Nephron progenitor cell (in vitro differentiated cells): ENCODE measurements at places on chromosomes 3 and 15.

GRCh38 chr15:38225381-38225780 lies 27.3 kb upstream of the SPRED1 start:
- DNase-seq, result no peak

DNA sequence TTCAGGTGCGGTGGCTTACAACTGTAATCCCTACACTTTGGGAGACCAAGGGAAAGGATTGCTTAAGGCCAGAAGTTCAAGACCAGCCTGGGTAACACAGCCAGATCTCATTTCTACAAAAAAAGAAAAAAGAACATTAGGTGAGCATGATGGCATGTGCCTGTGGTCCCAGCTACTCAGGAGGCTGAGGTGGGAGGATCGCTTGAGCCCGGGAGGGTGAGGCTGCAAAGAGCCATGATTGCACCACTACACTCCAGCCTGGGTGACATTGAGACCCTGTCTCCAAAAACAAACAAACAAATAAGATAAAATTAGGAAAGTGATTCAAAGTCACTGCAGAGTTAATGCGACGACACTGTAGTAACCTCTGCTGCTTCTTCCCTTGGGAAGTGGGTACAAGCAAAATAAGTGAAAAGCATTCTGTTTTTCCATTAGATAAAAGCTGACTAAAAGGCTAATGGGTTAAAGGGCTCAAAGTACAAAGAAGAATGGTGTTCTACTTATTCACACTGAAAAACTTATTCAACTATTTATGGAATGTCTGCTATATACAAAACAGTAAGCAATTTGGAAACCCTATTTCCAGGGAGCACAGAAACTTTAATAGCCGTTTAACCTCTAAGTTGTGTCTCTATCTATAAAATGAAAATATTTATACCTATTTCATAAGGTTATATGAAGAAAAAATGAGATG lies 8.0 kb upstream of the RPS27L start:
- no peak for DNase-seq

GRCh38 chr15:58241872-58242271 lies 103.7 kb downstream of the AQP9 start:
- DNase-seq, result no peak

DNA sequence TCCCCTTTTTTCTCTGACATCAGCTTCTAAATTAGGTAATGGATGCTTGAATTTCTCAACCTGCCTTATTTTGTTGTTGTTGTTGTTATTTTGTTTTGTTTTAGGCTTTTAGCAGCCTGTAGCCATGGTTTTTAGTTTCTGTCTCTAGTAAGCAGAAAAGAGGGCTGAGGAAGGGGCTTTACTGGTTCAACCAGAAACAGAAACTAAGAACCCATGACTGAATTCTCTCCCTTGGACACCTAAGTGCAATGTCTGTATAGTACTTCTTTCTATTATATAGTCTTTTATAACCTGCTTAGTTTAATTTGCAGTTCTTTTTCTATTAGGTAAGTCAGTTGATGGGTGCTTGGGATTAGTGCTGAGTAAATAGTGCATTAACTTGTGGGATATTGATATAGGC lies 129.0 kb downstream of the BBX start:
- no peak for DNase-seq

DNA sequence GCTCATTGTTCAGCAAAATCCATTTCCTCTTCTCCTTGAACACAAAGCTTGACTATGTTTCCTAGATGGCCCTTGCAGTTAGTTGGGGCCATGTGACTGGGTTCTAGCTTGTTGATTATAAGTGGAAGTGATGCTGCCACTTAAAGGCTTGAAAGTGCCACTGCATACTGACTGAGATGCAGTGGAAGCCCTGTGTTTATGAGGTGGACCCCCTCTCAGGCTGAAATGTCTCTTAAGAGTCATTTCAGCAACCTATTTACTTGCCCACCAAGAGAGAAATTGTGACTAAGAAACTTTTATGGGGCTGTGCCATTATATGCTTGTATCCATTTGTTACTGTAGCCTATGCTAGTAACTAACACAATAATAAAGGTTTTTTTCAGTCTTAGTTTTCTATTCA lies 8.4 kb upstream of the ANP32A start:
- no peak for DNase-seq

DNA sequence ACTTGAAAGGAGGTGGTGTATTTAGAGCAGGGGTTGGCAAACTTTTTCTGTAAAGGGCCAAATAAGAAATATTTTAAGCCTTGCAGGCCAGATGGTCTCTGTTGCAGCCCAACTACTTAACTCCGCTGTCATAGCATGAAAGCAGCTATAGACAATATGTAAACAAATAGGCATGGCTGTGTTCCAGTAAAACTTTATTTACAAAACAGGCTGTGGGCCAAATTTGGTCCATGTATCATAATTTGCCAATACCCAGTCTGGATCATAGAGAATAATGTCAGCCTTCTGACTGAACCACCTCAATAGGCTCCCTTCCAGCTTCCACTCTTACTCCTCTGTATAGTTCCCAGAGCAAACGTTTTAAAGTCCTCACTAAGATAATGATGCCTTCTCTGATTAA lies 638.8 kb upstream of the CFAP20DC start:
- no peak for DNase-seq

DNA sequence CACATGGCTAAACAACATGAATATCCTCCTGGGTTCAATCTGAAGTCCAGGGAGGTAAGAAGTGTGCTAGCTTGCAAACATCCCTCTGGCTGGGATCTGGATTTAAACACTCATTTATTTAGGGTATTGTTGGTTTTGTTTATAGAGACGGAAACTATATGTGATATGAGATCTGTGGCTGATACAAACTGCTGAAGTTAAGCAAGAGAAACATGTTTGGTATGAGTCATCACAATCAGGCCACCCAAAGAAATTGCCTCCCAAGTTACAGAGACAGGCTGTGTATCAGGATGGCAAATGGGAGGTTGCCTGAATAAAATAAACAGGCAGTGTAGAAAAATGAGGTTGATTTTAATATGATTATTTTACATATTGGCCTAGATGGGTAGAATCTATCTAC lies 562.1 kb downstream of the IGSF11 start:
- DNase-seq, result no peak

DNA sequence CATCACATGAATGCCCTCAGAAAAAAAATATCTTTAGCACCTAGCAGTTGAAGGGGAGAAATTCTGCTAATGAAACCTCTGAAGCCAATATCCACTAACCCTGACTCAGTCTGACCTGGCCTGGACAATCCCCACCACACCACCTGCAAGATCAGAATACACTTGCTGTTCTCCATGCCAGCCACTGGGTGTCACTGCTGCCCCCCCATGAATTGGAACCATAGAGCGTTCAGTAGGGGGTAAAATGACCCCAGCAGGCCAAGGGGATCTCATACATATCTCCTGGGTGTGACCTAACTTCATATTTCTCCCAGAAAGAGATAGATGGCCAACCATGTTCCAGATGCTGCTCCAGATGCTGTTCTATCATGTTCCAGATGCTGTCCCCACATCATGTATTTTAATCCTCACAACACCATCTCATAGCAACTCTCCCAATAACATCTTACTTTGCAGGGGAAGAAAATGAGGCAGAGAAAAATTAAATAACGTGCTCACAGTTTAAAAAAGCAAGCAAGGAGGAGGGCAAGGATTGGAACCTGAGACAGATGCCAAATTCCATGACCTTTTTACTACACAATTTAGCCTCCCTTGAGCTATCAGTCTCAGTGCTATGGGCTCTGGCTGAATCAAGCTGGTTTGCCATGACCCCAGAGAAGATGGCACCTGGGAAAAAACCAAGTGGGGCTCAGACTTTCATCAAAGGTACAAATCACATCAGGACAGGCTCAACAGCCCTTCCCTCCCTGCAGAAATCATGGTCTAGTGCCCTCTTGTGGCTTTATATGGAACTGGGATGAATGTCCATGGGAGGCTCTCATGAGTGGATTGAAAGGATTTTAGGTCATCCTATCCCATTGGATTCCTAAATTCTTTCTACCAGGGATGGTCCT lies 12.4 kb downstream of the NTRK3 start:
- peak; percentile 42 for DNase-seq

DNA sequence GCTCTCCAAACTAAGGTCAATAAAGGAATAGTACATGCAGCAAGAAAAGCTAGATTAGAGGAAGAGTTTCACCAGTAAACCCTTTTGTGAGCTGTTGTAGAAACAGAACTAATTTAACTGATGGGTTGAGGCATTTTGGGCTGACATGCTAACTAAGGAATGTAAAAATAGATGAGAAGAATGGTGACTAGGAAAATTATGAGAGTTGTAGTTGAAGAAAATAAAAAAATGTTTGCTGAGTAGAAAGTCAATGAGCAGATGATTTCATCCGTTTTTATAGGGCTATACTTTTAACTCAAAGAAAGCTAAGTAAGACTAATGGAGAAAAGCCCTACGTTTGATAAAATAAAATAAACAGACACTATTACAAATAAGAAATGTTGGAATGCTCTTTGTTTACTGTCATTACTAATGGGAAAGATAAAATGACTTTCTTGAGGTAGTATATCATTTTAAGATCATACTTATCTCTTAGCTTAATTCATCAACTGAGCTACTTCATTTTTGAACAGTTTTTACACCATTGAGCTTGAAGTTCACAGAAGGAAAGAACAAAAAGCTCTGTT lies 209.4 kb upstream of the DPH6 start:
- DNase-seq, result no peak

GRCh38 chr15:77541421-77542181 lies 91.1 kb downstream of the LINGO1 start:
- no peak for DNase-seq

- DNase-seq, result peak; percentile 40
Observed at GRCh38 chr15:100849021-100849854, 30.4 kb upstream of the ALDH1A3 start.

DNA sequence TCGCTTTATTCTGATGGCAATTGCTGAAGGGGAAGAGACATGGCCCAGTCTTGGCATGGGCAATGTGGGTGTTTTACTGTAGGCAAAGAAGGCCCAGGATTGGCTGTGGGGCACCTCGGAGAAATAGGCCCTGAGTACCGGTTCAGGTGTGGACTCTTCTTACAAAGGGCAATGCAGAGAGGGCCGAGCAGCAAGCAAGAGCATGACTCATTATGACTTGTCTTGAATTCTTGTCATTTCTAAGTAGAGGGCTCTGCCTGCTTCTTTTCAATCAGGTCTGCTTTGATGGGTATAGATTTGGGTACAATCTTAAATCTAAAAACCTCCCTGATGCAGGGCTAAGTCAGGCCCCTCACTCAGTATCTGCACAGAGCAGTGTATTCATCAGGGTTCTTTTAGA lies 14.8 kb upstream of the BUB1B start:
- DNase-seq, result no peak

DNA sequence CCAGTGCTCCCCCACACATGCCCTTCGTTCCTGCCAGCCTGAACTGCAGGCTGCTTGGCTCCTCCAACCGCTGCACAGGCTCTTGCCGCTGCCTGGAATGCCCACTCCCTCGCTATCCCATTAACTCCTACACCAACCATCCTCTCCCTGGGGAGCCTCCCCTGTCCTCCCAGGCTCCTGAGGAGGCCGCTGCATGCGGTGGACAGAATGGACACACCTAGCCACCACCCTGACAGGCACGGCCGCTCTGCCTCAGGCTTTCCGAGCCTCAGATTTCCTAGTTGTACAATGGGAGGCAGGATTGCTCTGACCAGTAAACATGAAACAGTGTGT lies 2.3 kb downstream of the PLXNB1 start:
- DNase-seq, result no peak

DNA sequence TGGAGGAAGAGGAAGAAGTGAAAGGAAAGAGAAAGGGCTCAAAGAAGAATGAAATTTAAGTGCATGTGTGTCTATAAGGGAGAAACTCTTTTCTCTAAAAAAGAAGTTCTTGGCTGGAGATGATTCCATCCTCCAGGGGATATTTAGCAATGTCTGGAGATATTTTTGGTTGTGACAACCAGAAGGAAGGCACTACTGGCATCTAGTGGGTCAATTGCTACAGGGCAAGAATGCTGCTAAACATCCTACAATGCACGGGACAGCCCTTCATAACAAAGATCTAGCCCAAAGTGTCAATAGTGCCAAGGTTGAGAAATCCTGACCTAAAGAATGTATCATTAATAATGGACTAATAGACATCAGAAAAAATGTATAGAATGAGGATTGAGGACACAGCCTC lies 57.4 kb upstream of the ST3GAL6 start:
- DNase-seq, result no peak

- no peak for DNase-seq
Observed at GRCh38 chr3:168493412-168494205, 397.9 kb upstream of the GOLIM4 start.

- DNase-seq, result no peak
Observed at GRCh38 chr3:133856316-133856715, 39.4 kb downstream of the RAB6B start.

DNA sequence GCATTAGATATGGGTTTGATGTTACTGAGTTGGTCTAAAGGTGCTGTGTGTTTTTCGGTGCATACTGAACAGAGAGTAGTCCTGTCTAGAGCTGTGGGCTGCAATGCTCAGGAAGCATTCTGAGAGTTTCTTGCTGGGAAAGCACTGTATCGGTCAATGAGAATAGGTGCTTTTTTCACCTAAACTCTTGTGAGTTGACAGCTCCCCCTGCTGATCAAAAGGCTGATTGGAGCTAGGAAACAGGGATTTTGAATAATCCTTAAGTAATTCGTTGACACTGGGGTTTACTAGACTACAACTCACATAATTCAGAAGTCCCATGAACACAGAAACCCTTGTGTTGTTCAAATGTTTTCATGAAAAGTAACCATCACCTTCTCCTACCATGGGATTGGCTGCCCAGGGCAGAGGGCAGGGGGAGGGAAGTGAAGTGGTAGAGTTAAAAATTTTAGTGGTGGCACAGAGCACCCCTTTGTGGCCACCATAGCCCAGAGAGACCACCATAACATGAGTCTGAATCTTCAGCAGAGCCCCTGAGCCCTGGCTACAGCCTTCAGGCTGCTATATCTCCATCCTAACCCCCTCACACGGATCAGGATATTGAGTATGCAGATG lies 13.0 kb upstream of the MANF start:
- DNase-seq, result peak; percentile 64

DNA sequence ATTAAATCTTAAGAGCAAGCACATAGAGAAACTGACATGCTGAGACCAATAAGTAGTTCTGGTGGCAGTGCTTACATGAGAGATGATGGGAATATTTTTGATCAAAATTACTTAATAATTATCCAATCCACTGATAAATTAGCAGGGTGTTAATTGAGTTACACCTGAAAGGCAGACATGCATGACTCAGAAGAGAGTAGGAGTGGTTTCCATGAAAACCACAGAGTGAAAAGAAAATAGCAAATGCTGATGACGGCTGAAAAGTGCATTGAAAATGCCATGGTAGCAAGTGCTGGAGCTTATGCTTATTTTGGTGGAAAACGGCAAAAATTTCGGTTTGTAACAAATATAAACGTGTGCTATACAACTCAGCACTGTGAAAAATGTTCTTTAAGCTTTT lies 267.8 kb upstream of the LRRN1 start:
- DNase-seq, result no peak

DNA sequence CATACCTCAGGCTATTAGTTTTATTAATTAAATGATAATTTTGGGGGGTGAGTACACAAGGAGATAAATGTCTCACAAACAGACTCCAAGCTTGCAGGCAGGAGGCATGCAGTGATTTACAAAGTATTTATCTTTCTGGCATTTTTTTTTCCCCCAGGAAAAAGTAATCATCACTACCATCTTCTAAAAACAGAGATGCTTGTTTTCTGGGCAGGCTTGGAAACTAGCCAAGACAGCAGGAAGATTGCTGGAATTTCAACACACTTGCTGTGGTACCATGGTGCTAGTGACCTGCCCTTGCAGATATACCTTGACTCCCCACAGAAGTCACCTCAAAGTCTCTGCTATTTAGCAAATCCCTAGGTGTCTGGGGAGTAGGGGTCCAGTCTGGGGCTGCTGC lies 732.8 kb upstream of the CFAP20DC start:
- no peak for DNase-seq
